SJCRH30 (cell line): ENCODE measurements at places on chromosomes 11 and 22. TPM values are rescaled to one million over a fixed set of nuclear protein-coding genes. Genes with fewer than 3 reads are reported as not detected.

- H3K27me3 ChIP-seq: no peaks in the 10 kb centered on the region
- H3K27ac ChIP-seq: no peak overlapping the region
- DNase-seq: no peak
- H3K36me3 ChIP-seq: no peaks in the 10 kb centered on the region
- H3K4me1 ChIP-seq: no peaks in the 10 kb centered on the region
Observed at GRCh38 chr11:22180131-22180530, 12.8 kb upstream of the ANO5 start.

C22orf42 gene
- total RNA-seq: not detected in 2 replicates

HEPN1 gene
- not detected in 2 replicates for total RNA-seq

DNA sequence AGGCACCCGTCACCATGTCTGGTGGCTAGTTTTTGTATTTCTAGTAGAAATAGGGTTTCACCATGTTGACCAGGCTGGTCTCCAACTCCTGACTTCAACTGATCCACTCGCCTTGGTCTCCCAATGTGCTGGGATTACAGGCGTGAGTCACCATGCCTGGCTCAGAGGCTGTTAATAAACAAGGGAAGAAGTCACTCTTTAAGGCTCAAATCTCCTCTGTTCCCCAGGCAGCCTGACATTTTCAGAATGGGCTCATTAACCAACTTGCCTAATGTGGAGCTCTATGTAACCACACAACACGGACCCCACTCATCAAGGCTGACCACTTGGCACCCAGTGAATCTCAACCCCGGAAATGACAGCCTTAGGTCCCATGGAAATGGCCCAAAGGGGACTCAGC lies 24.1 kb downstream of the APOL3 start:
- H3K27me3 ChIP-seq: no peaks in the 10 kb centered on the region
- peak; percentile 9 for DNase-seq
- no peaks in the 10 kb centered on the region for H3K4me1 ChIP-seq
- no peak overlapping the region for H3K27ac ChIP-seq
- no peaks in the 10 kb centered on the region for H3K36me3 ChIP-seq
- no peak overlapping the region for H3K4me3 ChIP-seq

DNA sequence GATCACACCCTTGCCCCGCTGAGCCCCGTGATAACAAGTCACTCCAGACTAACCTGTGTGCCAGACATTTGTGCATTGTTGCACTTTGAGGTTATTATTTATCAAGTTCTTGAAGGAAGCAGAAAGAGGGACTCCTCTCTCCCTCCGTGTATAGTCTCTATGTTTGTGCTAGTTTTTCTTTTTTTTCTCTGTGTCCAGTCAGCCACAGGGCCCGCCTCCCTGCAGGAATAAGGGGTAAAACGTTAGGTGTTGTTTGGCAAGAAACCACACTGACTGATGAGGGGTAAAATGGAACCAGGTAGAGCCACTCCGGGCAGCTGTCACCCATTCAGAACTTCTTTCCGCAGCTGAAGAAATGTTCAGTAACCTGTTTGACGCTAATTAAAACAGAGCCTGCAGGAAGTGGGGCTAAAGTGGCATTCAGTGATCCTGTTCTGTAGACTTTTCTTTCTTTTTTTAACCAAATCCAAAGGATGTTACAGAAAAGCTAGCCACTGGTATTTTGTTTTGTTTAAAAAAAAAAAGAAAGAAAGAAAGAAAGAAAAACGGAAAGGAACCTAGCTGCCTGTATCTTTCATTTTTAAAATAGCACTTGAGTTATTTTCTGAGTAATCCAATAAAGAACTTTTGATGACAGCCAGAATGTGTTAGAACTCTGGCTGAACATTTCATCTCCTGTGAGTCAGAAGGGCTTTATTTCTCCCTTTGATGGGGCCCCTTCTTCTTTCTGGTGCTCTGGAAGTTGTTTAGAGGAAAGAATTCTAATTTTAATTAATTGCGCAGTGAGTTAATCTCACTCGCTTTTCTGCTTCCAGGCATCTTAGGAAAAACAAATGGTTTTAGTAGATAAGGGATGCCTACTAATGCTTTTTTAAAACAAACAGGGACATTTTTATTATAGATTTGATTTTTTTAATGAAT lies 58.2 kb downstream of the COMMD9 start:
- H3K36me3 ChIP-seq: peaks cover 15% of the 10 kb centered on the region; the same call in 1 of the 2 replicates
- peaks cover 14% of the 10 kb centered on the region for H3K4me1 ChIP-seq
- DNase-seq: no peak
- H3K4me3 ChIP-seq: no peak overlapping the region
- H3K27me3 ChIP-seq: no peaks in the 10 kb centered on the region

GRCh38 chr11:32939046-32939445 lies 46.4 kb downstream of the QSER1 start:
- no peaks in the 10 kb centered on the region for H3K27me3 ChIP-seq
- no peak overlapping the region for H3K27ac ChIP-seq
- no peak overlapping the region for H3K4me3 ChIP-seq
- peaks cover 66% of the 10 kb centered on the region for H3K36me3 ChIP-seq

- peaks cover 26% of the 10 kb centered on the region for H3K4me1 ChIP-seq
- peak overlapping the region; percentile 27 for H3K27ac ChIP-seq
- no peaks in the 10 kb centered on the region for H3K36me3 ChIP-seq
Observed at GRCh38 chr22:25068707-25069106, 116.2 kb downstream of the KIAA1671 start.

DNA sequence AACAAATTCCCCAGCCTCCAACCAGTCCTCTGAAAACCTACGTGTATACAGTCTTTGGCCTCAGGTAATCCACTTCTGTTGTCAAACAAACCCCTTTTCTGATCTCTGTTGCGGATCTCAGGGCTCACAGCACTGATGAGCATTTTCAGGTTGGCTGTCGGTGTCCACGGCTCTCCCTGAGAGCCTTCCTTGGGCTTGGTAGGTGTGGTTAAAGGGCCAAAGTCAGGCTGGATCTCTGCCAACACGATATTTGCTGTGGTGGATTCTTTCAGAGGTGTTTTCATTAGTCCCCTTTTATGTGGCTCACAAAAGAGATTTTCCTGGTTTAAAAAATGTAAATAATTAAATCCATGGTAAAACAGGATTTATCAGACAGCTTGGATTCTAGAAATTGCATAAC lies 2.9 kb downstream of the E2F8 start:
- peaks cover 30% of the 10 kb centered on the region for H3K4me1 ChIP-seq
- no peaks in the 10 kb centered on the region for H3K27me3 ChIP-seq
- DNase-seq: peak; percentile 71

- peak overlapping the region; percentile 77 for H3K27ac ChIP-seq
- no peaks in the 10 kb centered on the region for H3K36me3 ChIP-seq
- H3K4me3 ChIP-seq: no peak overlapping the region
Observed at GRCh38 chr11:34344768-34345539, 12.9 kb downstream of the ABTB2 start.

GAS2L1 gene
- total RNA-seq: 5.0 and 6.4 TPM in 2 replicates

DNA sequence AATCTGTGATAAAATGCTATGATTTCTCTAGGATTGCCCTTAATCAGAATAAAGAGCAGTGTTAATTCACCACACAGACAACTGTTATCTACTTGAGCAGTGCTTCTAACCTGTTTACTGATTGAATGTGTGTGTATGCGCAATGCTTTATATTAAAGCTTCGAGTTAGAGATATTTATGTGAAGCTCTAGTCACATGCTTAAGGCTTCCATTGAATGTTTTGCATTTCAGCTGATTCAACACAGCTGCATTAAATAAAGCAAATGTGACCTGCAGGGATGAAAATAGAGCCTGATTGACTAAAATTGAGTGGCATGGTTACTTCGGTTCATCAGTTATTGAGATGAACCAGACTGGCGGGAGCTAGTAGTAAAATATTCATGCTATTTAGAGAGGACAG lies 395.3 kb downstream of the JRKL start:
- no peak overlapping the region for H3K4me3 ChIP-seq
- DNase-seq: no peak
- no peaks in the 10 kb centered on the region for H3K4me1 ChIP-seq
- no peak overlapping the region for H3K27ac ChIP-seq

GRCh38 chr11:103749158-103749557 lies 287.3 kb upstream of the DDI1 start:
- no peak overlapping the region for H3K4me3 ChIP-seq
- H3K27me3 ChIP-seq: no peaks in the 10 kb centered on the region
- no peak overlapping the region for H3K27ac ChIP-seq
- DNase-seq: no peak
- no peaks in the 10 kb centered on the region for H3K36me3 ChIP-seq
- H3K4me1 ChIP-seq: no peaks in the 10 kb centered on the region

- H3K4me1 ChIP-seq: no peaks in the 10 kb centered on the region
- no peaks in the 10 kb centered on the region for H3K36me3 ChIP-seq
- H3K27ac ChIP-seq: no peak overlapping the region
Observed at GRCh38 chr22:20298803-20299745, 20.8 kb downstream of the DGCR6L start.

- no peaks in the 10 kb centered on the region for H3K27me3 ChIP-seq
- H3K4me3 ChIP-seq: no peak overlapping the region
- DNase-seq: no peak
- peaks cover 5% of the 10 kb centered on the region; the same call in 1 of the 2 replicates for H3K4me1 ChIP-seq
Observed at GRCh38 chr11:65115361-65116082, 2.0 kb downstream of the ZNHIT2 start.

DNA sequence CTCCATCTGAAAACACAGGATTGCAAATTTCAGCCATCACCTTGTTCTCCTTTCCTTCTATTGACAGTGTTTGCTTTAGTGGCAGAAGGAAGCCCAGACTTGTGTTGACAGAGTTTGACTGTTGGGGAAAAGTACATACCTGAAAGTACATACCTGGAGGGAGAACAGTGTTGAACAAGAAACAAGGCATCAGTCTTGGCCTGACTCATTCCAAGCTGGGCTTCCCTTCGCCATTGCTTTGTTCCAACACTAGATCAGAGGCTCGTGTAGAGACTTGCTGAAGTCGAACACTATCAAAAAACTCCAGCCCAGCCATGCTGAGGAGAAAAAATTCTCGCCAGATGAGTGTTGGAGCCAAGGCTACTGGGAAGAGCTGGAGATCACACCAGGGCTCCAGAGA lies 133.4 kb downstream of the BBOX1 start:
- H3K4me3 ChIP-seq: no peak overlapping the region
- H3K4me1 ChIP-seq: no peaks in the 10 kb centered on the region
- no peak for DNase-seq

- H3K4me3 ChIP-seq: peak overlapping the region; percentile 81
- H3K36me3 ChIP-seq: no peaks in the 10 kb centered on the region
- DNase-seq: peak; percentile 83
- H3K4me1 ChIP-seq: peaks cover 26% of the 10 kb centered on the region
- H3K27ac ChIP-seq: no peak overlapping the region; the same call in 1 of the 2 replicates
Observed at GRCh38 chr11:46916286-46917108, 1.9 kb downstream of the LRP4 start.

DNA sequence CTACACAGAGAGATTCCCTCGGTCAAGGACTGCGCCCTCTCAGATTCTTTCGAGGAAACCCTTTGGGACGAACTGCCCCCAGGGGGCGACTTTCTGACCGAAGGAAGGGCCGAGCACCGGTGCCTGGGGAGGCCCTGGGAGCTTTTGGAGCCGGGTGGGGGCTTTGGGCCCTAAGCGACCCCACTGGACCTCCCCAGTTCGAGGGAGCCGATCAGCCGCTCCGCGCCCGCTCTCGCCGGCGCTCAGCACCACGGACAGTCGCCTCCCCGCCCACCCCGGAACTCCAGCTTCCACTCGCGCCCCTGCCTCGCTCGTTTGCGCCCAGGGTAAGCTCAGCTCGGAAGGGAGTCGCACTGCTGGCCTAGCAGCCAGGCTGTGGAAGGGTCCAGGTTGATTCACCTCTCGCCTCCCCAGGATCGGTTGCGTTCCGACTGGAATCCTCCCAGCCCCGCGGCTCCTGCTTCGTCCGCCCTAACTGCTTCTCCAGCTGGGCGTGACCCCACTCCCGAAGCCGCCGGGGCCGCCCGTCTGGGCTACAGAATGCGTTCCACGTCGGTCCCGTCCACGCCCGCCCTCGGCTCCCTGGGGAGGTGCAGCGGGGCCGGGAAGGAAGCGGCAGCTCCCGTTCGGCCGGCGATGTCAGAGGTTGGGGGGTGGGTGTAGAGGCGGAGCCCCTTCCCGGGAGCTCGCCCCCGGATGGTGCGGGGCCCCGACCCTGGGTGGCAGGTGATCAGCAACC lies 428 bp downstream of the SCN3B start:
- H3K27me3 ChIP-seq: no peaks in the 10 kb centered on the region
- H3K27ac ChIP-seq: peak overlapping the region; percentile 88
- H3K36me3 ChIP-seq: no peaks in the 10 kb centered on the region
- peak; percentile 54 for DNase-seq
- H3K4me3 ChIP-seq: peak overlapping the region; percentile 63

DNA sequence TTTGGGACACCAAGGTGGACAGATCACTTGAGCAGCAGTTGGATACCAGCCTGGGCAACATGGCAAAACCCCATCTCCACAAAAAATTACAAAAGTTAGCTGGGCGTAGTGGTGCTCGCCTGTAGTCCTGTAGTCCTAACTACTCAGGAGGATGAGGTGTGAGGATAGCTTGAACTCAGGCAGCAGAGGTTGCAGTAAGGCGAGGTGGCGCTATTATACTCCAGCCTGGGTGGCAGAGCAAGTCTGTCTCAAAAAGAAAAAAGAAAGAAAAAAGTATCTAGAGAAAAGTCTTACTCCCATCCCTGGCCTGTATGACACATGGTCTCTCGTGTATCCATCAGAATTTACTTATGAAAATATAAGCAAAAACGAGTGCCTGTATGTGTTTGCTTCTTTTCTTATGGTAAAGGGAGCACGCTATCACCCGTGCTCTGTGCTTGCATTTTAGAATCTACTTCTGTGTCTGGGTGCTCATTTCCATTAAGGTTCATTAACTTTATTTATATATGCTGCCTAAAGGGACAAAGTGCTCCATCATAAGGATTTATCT lies 15.4 kb upstream of the CPT1A start:
- H3K4me3 ChIP-seq: no peak overlapping the region
- H3K36me3 ChIP-seq: no peaks in the 10 kb centered on the region
- H3K27ac ChIP-seq: no peak overlapping the region
- no peak for DNase-seq
- H3K27me3 ChIP-seq: no peaks in the 10 kb centered on the region
- no peaks in the 10 kb centered on the region for H3K4me1 ChIP-seq
